ENCODE measurements at places on chromosomes 1 and 21.

DNA sequence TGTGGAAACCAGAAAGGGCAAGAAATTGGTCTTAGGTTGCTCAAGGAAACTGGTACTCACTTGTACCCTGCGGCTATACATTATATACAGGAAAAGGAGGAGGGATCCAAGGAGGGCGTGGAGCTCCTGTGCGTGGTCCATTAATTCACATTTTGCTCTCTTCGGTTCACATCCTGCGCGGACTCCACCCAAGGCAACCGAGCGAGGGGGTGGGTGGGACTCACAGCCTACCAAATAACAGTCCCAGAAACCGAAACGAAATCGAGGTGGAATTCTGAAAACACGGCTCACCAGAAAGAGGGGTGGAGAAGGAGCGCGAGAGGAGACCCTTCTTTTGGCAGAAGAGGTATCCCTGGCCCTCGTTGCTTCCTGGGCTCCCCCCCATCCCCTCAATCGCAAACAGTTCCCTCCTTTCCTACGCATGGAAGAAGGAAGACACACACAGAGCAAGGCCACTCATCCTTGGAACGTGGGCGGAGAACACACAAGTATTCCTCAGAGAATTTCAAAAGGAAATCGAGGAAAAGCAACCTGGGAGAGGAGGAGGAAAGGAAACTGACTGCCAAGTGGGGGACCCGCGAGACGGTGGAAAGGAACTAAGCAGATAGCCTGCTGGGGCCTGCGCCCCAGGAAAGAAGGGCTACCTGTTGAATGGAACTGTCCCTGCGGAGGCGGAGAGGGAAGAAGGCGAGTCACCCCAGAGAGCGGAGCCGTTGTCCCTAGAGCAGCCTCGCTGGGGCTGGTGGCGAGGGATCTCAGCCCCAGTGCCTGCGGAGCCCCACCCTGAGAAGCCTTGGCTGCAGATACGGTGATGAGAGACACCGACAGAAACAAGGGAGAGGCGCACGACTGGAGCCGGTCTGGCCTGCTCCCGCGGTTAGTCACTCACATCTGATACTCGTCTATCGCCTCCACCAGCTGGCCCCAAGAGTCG is 705 bp downstream of the AIDA start:
- DNase-seq, result peak; percentile 59

GRCh38 chr1:243924188-243924587 is 74.1 kb upstream of the AKT3 start:
- DNase-seq, result peak; percentile 66

DNA sequence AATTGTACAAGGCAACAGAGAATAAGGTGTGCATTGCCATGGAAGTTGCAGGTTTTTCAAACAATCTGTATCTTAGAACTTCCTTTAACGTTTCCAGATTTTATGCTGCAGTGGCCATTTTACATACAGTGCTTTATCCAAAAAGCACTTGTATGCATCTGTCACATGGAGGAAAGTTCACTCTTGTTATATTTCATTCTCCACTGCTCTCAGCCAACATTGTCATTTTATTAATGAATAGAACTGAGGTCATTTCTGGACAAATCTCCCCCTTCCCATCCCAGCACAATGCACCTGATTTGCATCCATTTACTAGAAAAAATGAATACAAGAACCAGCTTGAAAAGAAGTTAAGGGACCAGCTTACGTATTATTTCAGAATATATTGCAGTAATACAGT is 342.0 kb downstream of the USP25 start:
- no peak for DNase-seq

GRCh38 chr1:148160343-148161052 is 8.4 kb upstream of the NBPF11 start:
- no peak for DNase-seq

DNA sequence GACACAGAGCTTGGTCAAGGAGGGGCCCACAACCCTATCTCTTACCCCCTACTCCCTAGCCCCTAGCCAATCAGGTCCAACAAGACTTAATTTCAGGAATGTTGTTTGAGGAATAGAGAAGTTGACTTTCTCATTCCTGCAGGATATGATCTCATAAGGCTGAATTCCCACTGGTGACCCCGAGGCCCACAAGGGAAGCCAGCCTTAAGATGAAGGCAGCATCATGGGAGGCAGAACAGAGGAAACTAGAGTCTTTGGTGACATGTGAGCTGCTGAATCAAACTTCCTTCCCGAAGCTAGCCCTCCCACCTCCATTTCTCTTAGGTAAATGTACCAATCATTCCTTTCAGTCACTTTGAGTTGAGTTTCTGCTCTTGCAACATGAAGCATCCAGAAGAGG is 9.1 kb upstream of the PDIK1L start:
- no peak for DNase-seq

- DNase-seq, result no peak
These were observed 11.4 kb upstream of the MRPS6 start for GRCh38 chr21:34061983-34062382.

DNA sequence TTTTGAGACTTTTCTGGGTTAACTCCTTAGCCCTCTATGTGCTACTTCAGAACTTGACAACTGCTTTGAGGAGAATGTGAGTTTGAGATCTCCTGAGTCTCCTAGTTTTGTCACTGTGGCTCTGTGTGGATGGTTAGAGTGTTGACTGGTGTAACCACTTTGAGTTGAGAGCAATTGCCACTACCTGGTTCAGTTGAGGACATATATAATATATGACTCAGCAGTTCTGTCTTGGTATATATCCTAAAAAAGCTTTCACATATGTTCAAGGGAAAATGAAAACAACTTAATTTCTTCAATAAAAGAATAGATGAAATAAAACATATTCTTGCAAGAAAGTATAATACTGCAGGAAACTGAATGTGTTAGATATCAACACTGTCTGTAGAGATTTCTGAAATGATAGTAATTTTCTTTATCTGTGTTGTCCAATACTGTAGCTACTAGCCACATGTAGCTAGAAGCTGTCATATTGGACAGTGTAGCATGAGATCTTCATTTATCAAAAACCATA is 96.7 kb upstream of the QSOX1 start:
- no peak for DNase-seq

GRCh38 chr1:208597571-208597970 is 353.4 kb upstream of the PLXNA2 start:
- DNase-seq, result no peak

- DNase-seq, result no peak
These were observed 181.3 kb downstream of the ETS2 start for GRCh38 chr21:38986806-38987632.

GRCh38 chr1:168960595-168960994 is 145.9 kb upstream of the ATP1B1 start:
- no peak for DNase-seq

GRCh38 chr1:61782771-61783170 is 40.5 kb downstream of the PATJ start:
- DNase-seq, result no peak

GRCh38 chr1:163697137-163697536 is 375.4 kb downstream of the NUF2 start:
- no peak for DNase-seq

DNA sequence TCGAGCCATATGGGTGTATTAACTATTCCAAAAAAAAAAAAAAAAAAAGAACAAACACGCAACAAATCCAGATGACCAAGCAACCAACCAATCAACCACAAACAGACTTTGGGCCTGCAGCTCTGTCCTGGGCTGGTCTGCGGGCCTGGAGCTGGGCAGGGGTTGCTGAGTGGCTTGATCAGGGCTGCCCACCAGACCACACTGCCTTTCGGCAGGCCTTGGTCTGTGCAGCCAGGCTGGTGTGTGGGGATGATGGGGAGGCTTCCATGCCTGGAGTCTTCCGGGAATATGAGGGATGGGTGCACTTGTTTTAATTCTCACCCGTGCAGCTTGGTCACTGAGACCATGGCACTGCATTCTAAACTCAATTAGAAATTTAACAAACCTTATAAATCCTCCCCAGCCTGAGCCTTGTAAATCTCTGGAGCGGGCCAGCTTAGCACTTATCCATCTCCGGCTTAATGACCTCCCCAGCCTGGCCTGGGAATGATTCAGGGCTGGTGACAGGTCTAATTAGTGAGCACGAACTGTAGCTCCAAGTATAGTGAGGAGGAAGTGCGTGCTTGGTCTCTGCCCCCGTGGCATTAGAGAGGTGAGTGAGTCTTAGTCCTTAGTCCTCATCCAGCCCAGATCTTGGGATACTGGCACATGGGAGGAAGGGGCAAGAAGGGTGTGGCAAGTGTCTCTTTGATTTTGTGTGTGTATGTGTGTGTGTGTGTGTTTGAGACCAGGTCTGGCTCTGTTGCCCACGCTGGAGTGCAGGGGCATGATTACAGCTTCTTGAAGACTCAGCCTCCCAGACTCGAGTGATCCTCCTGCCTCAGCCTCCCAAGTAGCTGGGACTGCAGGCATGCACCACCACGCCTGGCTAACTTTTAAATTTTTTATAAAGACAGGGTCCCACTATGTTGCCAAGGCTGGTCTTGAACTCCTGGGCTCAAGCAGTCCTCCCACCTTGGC is 74.6 kb upstream of the CSF3R start:
- DNase-seq, result no peak

DNA sequence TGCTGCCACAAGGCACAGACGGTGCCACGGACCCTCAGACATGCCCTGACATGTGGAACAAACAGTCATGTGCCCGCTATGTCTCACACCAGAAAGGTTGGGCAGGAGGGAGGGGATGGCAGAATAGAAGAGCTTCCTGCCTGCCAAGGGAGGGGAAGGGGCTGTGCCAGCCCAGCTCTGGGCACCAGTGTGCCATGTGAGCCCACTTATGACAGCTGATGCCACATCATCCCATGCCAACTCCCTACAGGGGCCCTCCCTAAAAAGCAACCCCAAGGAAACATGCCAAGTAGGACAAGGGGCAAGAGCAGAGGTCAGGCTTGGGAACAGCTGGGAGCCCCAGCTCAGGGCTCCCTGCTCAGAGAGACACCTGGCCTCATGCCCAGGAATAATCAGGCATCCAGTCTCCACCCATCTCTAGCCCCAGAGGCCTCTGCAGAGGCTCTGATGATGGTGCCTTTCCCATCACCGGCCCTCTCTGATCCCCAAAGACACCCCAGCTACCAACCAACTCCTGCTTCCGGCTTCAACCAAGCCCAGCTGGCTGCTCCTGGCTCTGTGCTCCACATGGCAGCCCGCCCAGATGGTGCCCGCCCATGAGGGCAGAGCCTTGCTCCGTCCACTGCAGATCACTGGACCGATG is 10.3 kb downstream of the ADGRB2 start:
- peak; percentile 57 for DNase-seq

DNA sequence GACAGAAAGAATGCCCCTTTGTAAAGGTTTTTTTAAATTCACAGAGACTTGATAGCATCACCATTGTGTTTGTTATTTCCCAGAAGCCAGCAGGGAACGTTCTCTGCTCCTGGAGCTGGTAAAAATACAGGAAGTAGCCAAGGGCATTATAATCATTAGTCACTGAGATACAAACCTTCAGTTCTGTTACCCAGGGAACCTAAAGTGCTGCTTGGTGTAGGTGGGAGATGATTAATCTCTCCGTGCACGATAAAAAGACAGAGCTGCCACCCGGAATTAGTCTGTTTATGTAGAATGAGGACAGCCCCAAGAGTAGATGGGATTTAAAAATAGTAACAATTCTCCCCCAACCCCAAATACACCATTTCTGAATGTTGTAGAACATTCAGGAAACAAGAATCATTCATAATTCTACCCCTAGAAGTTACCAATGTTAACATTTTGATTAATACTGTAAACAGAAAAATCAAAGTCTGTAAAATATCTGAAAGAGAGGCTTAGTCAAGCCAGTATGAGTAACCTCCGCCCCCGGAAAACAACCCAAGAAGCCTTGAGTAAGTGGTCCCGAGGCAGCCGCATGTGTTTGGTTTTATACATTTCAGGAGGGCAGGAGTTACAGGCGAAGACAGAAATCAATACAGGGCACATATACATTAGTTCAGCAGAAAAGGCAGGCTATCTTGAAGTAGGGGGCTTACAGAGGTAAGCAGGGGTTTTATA is 45.3 kb upstream of the CTBS start:
- peak; percentile 75 for DNase-seq

DNA sequence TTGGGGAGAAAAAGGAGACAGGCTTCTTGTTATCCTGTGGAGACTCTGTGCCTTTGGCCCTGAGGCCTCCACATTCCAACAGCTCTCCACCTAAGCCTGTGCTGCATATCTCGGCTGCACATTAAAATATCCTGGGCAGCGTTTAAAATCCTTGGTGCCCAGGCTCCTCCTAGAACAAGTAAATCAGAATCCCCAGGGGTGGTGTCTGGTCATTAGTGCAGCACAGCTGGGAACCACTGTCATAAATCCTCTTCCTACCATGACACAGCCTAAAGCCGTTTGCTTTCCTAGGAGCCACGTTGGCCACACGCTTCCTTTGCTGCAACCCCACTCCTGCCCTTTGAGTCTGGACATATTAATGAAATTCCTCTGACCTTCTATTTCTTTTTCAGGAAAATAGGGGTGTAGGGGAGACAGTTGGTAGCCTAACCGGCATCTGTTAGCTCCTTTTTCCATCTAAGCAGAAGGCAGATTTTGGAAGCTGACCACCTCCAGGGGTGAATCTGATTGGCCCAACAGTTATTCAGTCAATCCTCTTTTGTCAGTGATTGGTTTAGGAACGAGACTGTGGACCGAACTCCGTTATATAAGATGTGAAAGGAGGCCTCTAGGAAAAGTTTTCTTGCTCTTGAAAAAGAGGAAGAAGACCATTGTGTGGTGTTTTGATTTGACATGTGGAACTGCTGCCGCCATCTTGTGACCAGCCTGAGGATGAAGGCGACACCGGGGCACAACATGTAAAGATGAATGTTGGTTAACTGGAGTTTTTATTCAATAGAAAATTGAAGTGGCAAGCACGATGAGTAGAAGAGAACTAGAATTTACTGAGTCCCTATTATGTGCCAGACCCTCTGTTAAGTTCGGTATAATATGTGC is 41.9 kb downstream of the JUN start:
- no peak for DNase-seq

- no peak for DNase-seq
These were observed 66.1 kb upstream of the AKT3 start for GRCh38 chr1:243916160-243916559.

DNA sequence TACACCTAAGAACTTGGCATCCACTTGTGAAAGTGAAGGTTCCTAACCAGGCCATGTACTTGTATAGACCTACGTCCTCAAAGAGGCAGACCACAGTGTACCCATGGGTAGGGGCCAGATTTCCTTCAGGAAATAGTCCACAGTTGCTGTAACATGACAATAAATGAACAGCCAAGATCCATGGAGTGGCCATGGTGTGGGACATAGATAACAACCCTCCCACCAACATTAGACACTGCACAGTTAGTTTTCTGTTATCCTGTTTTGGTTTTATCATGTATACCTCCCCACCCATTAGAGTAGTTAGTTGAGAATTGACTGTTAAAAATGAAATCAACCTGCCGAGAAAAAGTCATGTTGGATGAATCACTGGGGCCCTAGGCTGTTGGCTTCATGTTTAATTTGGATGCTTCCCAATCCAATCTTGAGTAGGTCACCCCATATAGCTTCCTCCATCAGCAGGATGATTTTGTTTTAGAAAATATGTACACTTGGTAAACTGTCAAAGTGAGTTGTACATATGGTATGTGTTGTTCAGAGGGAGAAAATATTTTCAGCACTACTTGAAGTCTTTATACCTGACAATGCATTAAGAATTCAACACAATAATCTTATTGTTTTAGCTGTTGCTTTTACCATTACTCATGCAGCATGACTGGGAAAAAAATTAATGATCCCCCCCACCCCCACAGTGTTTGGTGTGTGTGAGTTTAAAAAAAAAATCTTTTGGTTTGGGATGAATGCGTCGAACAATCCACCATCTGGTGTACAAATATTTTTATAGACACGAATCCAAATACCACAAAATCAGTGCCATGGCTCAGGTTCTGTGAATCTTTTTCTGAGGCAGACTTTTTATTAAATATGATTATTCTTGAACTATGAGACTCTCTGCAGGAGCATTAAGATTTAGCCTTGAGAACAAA is 88.3 kb upstream of the ARHGAP29 start:
- peak; percentile 100 for DNase-seq

GRCh38 chr1:169795687-169796086 is 980 bp upstream of the METTL18 start:
- no peak for DNase-seq
